Fibroblast of upper back skin (primary cell): ENCODE measurements at places on chromosomes 16 and 17.

- no peak for DNase-seq
Measured at GRCh38 chr16:1932050-1933028, 10.7 kb downstream of the MSRB1 start.

- DNase-seq = peak; percentile 82
Measured at GRCh38 chr16:31008149-31008548, 2.3 kb downstream of the STX1B start.

- no peak for DNase-seq
Measured at GRCh38 chr16:57390636-57391295, 13.8 kb upstream of the CCL17 start.

DNA sequence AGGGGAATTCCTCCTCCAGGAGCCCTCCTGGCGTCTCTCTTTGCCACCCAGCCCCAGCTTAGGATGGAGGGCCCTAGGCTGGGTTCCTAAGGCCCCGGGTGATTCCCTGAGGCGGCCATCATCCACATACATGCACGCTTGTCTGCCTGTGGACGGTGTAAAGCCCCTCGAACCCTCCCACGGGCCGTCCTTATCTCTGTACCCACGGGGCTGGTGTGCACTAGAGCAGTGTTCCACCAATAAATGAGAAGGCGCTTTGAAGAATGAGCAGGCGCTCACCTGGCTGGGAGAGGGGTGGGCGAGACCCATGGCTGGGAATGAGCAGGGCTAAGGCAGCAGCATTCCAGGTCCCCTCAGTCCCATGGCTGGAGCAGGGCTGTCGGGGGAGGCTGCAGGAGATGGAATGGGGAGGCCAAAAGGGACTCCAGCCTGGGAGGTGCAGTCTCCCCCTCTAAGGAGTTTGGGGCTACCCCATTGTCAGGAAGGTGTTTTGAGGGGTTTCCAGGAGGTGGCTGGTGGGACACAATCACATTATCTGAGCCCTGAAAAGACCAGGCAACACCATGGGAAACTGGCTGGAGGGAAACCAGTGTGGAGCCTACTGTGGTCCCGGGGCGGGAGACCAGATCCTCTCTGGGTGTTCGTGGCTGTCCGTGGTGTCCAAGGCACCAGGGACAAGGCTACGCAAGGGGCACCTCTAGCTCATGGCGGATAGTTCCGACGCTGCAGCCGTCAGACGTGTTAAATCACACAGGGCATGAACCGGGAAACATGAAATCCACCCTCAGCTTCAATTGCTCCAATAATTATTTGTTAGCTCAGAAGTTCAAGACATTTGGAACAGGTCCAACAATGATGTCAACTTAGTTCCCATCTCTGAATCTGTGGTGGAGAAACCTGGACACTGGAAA is 87.5 kb upstream of the DNAH17 start:
- no peak for DNase-seq

DNA sequence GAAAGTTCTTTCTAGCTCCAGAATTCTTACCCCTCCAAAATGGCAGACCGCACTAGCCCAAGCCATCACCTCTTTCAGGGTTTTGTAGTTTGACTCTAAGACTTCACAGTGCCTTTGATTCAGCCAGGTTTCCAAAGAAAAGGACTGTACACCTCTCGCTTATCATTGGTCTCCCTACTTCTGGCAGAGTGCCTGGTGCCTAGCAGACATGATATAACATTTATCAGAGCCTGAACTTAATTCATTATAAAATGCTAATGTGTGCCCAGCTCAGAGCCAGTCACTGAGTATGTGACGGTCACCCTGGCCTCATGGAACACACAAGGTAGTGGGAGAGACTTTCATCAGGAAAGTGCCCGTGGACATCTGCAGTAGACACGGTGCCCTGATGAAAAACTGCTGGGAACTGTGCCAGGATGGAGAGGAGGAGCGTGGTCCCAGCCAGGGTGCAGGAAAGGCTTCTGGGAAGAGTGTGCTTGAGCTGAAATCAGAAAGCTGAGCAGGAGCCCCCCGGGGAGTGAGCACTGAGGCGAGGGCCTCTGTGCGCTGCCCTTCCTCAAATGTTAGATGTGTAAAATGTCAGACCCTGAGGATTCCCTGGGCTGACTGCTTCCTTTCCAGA is 34.3 kb upstream of the LGALS9 start:
- DNase-seq = no peak

- no peak for DNase-seq
Measured at GRCh38 chr17:75976175-75976848, 2.7 kb downstream of the ACOX1 start.

DNA sequence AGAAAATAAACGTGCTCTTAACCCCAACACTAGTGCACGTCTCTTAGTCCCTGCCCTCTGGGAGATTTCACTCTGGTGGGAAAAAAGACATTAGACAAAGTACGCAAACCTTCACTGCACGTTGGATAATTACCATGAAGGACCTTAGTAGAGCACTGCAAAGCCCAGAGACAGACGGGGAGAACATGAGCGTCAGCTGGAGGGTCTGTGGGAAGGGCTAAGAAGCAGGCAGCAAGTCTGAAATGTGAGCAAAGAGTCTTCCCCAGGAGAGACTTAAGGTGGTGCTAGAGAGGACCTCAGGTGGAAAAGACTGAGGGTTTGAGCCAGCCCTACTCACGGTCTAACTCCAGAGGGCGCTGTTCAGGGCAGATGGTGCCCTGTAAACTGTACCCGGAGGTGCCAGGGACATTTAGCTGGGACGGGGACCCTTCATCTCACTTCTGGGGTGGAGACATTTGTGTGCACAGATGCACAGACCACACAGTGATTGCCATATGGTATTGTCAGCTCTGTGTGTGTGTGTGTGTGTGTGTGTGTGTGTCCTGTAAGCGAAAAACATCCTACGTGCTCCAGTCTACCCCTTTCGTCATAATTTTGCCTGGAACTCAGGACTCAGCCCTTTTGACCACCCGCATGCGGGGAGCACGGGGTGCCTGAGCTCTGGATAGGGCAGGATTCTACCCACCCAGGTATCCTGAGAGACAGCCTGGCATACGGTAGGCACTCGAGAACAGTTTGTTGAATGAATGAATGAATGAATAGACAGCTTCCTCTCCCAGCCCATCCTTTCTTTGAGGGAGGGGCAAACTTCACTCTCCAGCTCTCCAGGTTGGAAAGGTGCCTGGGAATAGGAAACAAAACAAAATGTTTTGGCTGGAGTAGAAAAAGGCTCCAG is 10.1 kb upstream of the STAC2 start:
- peak; percentile 49 for DNase-seq

GRCh38 chr17:17931159-17931558 is 41.0 kb downstream of the TOM1L2 start:
- DNase-seq = no peak

GRCh38 chr17:11170881-11171280 is 70.1 kb upstream of the SHISA6 start:
- no peak for DNase-seq

DNA sequence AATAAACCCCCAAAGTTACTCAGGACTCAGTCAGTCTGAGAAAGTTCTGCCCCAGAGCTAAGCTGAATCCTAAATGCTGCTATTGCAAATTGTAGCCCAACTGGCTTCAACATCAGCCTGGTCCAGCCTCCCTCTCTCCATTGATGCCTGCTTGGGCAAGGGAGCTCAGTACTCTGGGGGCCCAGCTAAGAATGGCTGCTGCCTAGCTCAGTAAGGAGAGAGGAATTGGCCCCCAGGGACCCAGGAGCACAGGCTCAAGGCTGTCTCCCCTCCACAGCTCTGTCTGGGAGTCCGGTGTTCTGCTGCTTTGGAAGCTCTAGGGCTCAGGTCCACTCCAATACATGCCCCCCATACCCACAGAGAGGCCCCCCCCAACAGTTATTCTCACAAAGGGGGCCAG is 1.6 kb downstream of the UNC119 start:
- DNase-seq = no peak

GRCh38 chr17:16900288-16900882 is 71.5 kb downstream of the TNFRSF13B start:
- DNase-seq = no peak

GRCh38 chr16:56874800-56875199 is 9.8 kb downstream of the SLC12A3 start:
- peak; percentile 44 for DNase-seq

DNA sequence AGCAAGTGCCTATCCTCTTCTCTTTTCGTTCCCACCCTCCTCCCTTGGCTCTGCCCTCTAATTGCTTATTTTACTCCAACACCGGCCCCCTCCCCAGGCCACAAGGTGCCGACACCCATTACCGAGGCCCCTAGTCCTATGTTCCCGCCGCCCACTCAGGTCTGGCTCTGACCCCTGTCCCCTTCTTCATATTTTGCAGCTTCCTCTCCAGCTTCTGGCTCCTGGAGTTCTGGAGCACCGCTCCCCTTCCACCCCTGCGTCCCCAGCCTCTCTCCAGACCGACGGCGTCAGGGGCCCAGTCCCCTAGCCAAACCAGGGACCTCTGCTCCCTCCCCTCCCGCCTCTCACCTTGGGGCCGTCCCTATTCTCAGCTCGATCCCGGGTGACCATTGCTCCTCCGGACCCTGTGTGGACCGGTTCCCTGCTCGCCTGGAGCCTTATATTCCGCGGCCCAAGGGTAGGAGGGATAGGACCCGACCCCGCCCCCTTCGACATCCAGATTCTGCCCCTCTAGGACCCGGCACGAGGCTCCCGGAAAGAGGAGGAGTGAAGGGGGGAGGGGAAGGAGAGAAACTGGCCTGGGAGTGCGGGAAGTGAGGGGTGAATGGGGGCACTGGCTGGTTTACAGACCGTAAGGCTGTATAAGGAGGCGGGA is at the start of gene HES7:
Gene HES7 (minus strand): TSS at position 412 of the 655 bp plus-strand sequence. CDS start 22 bp downstream, at position 390.
- no peak for DNase-seq

- DNase-seq = no peak
Measured at GRCh38 chr17:78362671-78363070, 2.8 kb upstream of the SOCS3 start.

DNA sequence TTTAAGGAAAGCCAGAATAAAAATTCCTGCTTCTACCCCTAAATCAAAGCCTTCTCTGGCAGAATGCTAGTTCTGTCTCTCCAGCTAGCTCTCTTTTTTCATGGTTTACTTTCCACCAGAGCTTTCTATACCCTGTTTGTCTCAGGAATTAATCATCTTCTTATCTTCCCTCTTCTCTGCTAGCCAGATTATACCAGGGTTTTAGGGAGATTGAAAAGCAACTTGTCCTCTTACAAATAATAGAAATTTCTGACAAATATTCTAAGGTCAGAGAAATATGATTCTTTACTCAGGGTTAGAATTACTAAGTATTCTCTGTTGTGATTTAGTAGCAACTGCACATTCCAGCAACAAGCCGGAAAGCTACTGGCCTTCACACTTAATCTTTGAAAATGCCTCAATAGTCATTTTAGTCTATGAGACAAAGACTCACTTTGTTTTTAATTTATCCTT is 166.4 kb downstream of the TANC2 start:
- no peak for DNase-seq

- DNase-seq = no peak
Measured at GRCh38 chr16:8847145-8847544, 21.7 kb downstream of the CARHSP1 start.

DNA sequence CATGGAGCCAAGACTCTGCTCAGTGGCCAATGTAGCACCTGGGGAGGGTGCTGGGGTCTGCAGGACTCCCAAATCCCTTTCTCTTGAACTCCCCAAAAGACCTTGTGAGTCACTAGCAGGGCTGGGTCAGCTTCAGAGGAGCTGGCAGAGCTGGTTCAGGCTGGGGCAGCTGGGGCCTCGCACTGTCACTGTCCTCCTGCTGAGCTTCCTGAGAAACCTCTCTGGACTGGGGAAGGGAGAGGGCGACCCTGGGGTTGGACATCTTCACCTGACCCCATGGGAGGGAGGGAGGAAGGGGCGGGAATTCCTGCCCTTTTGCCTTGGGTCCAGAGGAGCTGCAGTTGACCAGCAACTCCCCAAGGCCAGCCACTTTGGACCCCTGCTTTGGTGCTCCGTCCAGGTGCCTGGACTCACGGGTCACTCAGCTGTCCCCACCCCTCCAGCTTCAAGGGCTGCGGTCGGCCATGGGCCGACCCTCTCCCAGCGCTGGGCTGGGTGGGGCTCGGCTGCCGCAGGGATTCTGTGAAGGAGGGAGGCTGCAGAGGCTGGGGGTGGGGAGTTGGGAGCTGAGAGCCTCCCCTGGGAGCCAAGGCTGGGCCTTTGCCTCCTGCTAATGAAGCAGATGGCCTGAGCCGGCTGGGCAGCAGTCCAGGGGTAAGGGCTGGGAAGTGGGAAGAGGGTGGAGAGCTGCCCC is 9.2 kb downstream of the FMNL1 start:
- DNase-seq = peak; percentile 52

DNA sequence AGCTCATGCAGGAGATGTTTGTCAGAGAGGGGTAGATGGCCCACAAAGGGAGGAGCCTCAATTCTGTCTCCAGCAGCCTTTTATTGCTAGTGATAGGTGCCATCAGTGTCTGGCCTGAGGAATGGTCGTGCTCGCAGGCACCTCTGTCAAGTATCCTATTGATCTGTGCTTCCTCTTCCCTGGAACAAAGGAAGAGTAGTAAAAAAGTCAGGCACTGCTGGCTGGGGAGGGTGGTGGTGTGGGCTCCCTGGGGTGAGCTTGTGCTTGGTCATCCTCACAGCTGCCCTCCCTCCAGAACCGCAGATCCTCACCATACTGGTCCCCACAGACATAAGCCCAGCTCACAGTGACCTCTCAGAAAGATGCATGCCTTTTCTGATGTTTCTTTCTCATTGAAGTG is 15.0 kb upstream of the SALL1 start:
- DNase-seq = no peak

DNA sequence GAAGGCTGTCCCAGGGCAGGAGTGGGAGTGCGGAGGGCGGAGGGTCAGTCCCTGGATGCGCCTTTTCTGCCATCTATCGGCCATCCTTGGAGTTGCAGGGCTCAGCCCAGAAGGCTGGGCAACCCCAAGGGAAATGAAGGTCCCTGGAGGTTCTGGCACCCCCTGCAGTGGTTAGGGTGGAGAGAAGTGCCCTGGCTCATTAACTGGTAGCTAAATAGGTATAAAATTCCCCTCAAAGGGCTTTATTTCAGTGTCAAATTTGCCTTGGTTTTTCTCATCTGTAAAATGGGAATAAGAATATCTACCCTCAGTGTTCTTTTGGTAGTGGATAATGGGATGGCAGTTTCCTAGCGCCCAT is 22.4 kb downstream of the C17orf75 start:
- peak; percentile 54 for DNase-seq

DNA sequence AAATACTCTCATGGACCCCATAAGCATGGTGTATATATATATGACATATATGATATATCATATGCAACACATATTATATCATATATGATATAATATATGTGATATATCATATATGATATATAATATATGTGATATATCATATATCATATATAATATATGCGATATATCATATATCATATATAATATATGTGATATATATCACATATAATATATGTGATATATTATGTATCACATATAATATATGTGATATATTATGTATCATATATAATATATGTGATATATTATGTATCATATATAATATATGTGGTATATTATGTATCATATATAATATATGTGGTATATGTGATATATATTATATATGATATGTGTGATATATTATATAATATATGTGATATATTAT is 21.9 kb upstream of the MAPK3 start:
- no peak for DNase-seq

DNA sequence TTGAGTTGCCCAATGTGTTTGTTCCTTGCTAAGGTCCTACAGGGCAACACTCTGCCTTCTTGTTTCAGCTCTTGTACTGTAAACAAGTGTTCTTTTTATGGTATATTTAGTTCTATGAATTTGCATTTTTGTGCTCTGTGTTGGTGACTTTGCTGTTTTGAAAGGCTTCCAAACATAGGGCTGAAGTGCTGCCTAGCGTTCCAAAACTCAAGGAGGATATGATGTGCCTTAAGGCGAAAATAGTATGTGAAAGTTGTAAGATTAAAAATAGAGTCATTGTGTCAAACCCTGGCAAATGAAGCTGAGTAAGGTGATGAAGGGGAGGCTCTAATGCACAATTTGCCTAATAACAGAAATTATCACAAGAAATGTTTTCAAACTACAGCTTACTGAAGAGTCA is 372.7 kb upstream of the TOM1L1 start:
- no peak for DNase-seq
